NCI-H146 (cell line): ENCODE measurements at places on chromosomes 7 and 10.

GRCh38 chr10:45602082-45602730, 70.4 kb downstream of the ZFAND4 start:
- DNase-seq = no peak

- peak; percentile 90 for DNase-seq
Measured at GRCh38 chr10:115026746-115027140, 66.4 kb upstream of the ATRNL1 start.

DNA sequence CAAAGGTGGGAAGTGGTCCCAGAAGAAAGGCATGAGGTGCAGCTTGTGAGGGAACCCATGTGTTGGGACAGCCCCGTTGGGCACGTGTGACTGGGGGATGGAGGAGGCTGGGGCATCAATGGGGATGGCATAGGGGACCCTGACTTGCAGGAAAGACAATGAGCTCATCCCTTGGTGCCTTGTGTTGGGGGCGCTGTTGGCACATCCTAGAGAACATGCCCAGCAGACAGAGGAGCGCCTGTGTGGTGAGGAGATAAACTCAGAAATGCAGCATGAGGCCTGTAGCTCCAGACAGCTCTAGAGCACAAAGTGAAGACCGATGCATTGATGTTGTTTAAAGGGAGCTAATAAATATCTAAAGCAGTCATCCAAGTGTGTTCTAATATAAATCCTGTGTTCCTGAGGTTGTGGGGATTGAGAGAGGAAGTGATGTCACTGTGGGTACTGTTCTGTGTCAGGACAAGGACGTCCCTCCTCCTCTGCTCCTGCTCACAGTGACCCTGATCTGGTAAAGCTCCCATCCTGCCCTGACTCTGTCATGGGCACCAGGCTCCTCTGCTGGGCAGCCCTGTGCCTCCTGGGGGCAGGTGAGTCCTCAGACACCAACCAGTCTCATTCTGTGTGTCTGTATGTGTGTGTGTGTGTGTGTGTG, 126.1 kb upstream of the PRSS58 start:
- DNase-seq = no peak

DNA sequence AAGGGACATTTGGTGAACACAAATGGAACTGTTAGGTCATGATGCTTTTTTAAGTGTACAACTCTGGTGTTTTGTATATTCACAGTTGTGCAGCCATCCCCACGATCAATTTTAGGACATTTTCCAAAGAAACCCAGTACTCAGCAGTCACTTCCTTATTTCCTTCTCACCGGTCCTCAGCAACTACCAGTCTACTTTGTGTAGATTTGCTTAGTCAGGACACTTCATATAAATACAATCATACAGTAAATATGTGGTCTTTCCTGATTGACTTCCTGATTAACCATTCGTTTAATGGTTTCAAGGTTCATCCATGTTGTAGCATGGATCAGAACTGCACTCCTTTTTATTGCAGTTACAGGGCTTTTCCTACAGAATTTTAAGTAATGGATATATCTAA, 14.4 kb downstream of the SGPL1 start:
- no peak for DNase-seq

DNA sequence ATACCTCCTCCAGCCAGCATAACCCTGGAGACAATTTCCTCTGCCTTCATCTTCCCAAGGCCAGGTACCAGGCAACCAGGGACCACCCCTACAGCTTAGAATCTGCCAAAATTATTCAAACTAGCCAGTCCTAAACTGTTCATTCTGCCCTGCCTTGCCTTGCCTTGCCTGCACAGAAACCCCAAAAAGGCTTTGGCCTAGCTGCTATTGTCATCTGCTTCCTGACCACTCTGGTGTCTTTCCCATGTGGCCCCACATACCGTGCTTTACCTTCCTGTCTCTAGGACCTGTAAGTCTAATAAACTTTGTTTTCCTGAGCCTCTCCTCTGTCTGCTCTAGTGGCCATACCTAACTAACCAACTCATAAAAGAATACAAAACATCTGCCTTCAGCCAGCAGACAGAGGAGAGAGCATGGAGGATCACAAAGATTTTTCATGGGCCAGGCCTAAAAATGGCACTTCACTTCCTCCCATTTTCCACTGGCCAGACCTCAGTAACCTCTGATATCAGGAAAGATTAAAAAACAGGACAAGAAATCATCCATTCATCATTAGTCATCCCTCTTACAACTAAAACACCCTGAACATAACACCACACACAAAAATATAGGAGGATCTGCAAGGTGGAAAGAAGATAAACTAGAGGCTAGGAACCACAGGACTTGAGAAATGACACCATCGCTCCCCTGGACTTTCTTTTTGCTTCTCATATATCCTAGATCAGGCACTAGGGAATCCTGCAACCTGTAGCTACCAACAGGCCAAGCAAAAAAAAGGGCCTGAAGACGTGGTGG, 51.5 kb downstream of the IMMP2L start:
- no peak for DNase-seq

DNA sequence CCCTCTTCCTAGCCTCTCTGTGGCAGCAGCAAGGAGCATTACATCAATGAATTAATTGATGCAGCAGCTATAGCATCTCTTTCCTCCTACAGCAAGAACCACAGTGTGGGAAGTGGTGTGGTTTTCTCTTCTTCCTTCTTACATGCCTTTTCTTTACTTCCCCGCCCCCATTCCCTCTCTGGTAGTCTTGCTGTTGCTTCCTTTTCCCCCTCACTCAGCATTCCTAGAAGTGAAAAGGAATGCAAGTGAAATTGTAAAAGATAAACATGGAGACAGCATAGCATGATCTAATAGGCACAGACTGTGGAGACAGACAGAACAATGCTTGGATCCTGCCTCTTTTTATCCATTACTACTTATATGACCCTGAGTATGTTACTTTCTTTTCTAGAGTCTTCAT, 370.5 kb upstream of the BMPER start:
- no peak for DNase-seq

DNA sequence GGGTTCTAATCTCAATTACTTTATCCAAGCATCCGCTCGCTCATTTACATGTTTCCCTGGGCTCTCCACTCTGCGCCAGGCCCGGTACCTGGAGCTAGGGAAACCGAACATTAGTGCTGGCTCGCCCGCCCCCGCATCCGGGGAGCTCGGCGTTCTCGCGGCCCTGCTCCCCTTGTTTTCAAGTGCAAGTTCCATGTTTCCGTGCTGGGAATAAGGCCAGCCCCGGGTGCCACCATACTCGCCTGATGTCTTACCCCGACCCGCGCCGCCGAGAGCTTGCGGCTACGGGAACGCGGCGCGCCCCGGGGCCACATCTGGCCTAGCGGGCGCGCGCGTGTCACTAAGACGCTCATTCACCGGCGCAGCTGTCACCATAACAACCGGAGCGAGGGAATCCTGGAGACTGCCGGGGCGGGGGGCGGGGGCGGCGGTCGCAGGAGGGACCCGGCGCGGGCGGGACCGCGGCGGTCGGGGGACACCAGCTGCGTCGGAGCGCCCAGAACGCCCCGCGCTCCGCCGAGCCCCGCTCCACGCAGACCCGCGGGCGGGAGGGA, at the start of gene NEURL1:
Gene NEURL1, plus strand, starts transcription at position 344 of the 554 bp plus-strand sequence. CDS start 683 bp downstream, outside the sequence.
- DNase-seq = peak; percentile 63

DNA sequence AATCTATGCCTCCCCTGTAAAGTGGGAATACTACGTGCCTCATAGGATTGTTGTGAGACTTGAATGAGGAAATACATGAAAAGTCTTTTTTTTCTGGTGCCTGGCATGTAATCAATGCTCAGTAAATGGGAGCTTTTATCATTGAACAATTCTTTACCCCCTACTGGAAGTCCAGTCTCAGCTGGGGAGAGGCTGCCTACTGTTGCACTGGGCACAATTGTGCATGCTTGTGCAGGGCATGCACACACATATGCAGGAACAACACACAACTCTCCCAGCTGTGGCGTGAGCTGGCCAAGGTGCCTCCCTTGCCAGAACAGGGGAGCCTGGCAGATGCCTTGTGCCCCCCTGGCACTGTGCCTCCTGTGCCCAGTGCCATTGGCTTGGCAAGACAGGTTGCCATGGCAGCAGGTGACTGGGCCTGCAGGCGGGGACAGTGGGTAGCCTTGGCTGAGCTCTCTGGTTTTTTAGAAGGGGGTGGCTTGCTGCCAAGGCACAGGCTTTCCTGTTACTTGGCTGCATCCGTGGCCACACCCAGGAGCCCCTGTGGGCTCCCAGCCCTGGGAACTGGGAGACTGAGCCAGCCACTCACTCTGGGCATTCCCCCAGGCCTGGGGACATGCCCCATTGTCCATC, 16.1 kb upstream of the PALD1 start:
- no peak for DNase-seq

DNA sequence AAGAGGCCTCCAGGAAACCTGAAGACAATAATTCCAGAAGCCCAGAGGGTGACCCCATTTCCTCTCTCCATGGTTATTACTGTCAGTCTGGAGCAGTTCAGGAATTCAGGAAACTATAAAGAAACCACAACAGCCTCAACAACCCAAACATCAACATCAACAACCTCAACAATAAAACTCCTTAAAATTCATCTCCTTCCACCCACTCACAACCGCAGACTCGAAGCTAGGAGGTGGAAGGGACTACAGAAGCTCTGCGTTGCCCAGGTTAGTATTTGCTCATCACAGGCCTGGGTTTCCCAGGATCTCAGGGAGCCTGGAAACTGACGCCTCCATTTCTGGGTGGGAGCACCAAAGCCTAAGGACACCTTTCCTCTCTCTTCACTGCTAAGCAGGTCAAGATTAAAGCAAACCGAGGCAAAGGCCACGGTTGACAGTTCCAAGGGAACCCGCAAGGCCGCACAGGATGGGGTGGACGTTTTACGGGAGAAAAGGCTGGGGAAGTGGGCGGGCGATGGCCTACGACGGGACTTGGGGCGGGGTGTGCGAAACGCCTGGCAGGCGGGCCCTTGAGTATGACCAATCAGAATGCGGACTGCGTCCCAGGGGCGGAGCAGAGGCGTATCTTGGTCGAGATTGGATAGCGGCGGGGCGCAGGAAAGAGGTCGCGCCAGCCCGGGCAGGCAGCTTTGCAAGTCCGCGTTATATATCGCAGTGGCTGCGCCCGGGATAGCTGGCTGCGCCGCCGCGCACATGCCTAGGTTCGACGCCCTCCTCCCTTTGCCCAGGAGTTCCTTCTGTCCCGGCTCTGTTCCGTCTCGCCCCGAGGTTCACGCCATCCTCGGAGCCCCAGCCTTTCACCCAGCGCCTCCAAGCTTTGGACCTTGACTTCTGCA, at the start of gene ELOVL3:
Gene ELOVL3, plus strand, starts transcription at position 654 of the 896 bp plus-strand sequence. CDS start 250 bp downstream, outside the sequence.
- peak; percentile 92 for DNase-seq

DNA sequence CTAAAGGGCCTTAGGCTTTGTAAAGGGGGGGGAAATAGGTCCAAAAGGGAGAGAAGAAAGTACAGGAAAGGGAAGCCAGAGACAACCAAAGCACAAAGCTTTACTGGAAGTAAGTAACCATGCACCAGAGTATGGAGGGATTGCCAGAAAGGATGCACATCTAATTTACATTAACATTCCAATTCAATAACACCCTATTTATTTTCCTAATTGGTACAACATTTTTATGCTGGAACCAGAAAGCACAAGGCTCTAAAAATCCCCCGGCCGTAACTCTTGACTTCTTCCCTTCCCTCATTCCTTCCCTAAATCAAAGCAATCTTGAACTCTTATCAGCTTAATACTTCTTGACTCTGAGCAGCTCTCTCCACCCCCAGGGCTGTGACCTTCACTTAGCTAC, 400.0 kb upstream of the CELF2 start:
- DNase-seq = no peak

GRCh38 chr10:73959484-73960243, 38.3 kb upstream of the VCL start:
- DNase-seq = no peak

GRCh38 chr7:19390795-19391194, 245.6 kb upstream of the FERD3L start:
- peak; percentile 50 for DNase-seq

DNA sequence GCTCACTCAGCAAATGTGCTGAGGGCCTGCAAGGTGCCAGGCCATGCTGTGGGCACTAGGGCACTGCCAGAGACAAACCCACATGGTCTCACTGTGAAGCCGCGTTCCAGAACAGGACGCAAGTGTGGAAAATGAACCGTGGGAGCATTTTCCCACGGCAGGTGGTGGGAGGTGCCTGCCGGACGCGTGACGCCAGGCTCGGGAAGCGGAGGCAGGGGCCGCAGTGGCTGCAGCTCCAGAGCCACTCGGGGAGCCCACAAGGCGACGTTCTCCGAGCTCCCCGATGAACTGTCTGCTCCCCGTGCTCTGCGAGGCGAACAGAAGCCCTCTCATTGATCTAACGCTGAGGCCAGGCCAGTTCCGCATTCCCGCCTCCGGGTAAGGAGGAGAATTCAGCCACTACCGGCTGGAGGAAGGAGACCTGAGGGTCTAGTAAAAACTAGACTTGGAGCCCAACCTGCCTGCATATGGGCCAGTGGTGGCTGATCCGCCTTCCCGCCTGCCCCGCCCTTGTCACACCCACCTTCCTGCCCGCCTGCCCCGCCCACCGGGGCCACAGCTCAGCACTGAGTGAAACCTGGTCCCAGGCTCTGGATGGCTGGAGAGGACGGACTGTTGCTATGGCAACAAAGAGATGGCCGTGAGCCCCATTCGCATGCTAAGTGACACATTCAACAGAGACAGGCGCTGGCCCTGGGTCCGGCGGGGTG, 13.1 kb downstream of the ADGRA1 start:
- peak; percentile 6 for DNase-seq

DNA sequence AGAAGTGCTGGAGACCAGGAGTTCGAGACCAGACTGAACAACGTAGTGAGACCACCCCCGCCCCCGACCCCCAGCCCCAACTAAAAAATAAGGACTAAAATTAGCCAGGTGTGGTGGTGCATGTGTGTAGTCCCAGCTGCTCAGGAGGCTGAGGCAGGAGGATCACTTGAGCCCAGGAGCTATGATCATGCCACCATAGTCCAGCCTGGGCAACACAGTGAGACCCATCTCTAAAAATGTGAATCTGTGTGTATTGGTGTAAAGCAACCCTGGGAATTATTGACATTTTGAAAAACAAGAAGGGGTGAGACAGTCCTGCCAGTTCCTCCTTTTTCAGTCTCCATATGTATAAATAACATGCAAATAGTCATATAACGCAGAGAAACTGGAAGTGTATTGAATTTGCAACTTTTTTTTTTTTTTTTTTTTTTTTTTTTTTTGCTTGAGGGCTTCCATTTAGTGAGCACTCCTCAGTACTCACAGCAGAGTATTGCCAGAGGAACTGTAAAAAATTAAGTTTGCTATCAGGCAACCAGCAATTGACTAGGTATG, 3.4 kb upstream of the ITGB1 start:
- no peak for DNase-seq

DNA sequence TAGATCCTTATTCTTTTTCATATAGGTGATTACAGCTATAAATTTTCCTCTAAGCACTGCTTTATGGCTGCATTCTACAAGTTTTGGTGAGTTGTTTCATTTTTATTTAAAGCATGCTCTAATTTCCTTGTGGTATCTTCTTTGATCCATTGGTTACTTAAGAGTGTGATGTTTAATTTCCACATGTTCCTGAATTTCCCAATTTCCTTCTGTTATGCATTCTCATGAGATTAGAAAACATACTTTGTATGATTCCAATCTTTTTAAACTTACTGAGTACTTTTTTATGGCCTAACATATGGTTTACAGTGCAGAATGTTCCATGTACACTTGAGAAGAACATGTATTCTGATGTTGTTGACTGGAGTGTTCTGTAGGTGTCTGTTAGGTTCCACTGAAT, 53.4 kb downstream of the MYL10 start:
- DNase-seq = no peak

- DNase-seq = no peak
Measured at GRCh38 chr7:36650766-36651312, 73.5 kb downstream of the AOAH start.

GRCh38 chr7:103686763-103687162, 240.8 kb upstream of the SLC26A5 start:
- DNase-seq = no peak
